ENCODE measurements at places on chromosomes 6 and 20.

DNA sequence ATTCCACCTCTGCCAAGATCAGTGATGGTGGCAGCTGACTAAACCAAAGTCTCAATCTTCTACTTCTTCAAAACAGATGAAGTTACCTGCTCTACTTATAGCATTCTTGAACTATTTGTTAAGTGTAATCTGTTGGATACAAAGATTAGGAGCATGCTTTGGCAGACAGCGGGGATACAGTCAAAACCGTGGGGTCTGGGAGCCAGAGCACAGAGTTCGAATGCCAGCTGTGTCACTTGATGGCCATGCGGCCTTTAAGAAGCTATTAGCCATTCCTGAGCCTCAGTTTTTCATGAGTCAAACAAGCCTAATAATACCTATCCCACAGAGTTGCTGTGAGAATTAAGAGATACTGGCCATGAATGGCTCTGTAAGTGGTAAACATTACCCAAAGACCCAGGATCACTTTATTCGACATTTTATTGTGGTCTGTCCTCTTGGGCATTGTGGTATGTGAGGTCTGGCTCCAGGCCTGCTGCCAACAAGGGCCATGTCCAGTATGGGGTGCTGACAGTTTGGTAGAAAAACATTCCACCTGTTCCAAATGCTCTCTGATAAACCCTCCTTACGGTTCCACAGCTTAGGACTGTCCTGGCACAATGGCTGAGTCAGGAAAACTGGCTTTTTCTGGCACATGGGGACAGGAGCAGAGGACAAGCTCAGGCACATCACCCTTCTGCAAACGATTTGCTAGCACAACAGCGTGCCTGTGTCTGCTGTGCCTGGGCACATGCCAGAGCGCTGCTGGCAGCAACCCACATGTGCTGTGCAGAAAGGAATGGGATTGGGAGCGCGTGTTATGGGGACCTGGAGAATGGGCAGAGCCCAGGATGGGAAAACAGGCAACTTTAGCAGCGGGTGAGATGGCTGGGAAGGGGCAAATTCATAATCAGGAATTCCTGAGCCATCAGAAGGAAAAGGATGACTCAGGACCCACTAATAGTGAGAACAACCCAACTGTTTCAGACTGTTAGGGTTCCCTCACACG is 15.7 kb upstream of the FAM83C start:
- DNase-seq, result no peak

- no peak for DNase-seq
These were observed 24.4 kb downstream of the MARCKS start for GRCh38 chr6:113881478-113881980.

DNA sequence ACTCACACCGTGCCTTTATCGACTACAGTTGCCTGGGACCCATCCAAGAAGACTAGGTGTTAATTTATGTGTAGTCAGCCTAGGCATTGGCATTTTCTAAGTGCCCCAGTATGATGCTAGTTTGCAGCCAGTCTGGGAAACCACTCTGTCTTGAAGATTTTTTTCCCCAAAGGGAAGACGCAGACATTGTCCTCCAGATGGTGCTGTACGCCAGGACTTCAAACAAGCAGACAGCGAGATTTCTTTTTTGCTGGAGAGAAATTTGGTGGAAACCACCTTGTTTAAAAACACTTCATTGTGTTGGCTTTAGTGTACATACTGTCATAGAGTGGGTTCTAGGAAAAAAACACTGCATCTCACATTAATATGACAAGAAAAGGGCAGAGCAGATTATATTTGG is 30.0 kb downstream of the ALDH5A1 start:
- DNase-seq, result no peak

DNA sequence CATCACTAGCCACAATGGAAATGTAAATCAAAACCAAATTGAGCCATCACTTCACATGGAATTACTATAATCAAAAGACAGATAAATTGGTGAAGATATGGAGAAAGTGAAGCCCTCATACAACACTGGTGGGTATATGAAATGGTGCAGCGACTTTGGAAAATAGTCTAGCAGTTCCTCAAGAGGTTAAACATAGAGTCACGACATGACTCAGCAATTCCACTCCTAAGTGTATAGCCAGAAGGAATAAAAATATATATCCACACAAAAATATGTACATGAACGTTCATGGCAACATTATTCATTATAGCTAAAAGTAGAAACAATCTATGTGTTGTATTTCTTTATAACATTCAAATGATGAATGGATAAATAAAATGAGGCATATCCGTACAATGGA is 33.1 kb upstream of the SH3BGRL2 start:
- DNase-seq, result no peak

GRCh38 chr6:90401933-90402830 is 105.5 kb upstream of the BACH2 start:
- peak; percentile 4 for DNase-seq

- DNase-seq, result no peak
These were observed 35.0 kb downstream of the AKIRIN2 start for GRCh38 chr6:87667032-87667431.

DNA sequence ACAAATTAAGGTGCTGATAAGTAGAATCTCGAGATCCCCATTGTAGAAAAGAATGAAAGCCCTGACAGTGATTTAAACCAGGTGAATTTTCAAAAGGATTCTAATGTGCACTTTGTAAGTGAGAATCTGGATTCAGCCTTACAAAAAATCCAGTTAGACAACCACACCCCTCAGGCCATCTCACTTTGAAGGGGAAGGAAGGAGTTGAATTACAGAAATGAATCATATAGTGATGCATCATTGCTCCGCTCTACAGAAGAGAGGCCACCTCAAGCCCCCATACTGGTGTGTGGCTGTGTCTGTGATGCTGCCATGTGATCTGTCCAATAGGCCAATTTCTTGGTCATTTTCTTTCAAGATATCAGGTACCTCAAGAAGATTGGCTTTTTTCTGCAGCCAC is 85.5 kb upstream of the NT5E start:
- no peak for DNase-seq

GRCh38 chr6:142942238-142942637 is 2.7 kb downstream of the HIVEP2 start:
- no peak for DNase-seq

GRCh38 chr20:1010659-1011058 is 8.5 kb upstream of the RSPO4 start:
- DNase-seq, result no peak

GRCh38 chr6:40054602-40055001 is 120.3 kb upstream of the MOCS1 start:
- DNase-seq, result no peak

DNA sequence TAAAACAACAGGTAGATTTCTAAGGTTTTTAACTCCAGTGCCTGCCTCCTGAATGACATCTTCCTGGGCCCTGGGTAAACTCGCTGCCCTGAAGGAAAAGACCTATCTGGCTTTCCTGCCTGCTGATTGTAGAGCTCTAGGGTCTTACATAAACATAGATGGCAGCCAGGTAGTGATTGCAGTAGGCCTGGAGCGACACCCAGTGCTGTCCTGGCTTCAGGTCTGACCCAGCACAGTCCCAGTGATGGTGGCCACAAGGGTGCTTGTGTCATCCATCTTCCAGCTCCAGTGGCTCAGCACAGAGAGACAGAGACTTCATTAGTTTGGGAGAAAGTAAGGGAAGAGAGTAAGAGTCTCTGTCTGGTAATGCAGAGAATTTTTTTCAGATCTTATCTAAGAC is 542.9 kb upstream of the IMPG1 start:
- DNase-seq, result no peak

- DNase-seq, result no peak
These were observed 29.4 kb downstream of the MDGA1 start for GRCh38 chr6:37668251-37668650.

GRCh38 chr6:37188962-37189510 is 19.1 kb downstream of the PIM1 start:
- no peak for DNase-seq

GRCh38 chr6:34246563-34247391 is 2.0 kb downstream of the SMIM29 start:
- DNase-seq, result no peak

DNA sequence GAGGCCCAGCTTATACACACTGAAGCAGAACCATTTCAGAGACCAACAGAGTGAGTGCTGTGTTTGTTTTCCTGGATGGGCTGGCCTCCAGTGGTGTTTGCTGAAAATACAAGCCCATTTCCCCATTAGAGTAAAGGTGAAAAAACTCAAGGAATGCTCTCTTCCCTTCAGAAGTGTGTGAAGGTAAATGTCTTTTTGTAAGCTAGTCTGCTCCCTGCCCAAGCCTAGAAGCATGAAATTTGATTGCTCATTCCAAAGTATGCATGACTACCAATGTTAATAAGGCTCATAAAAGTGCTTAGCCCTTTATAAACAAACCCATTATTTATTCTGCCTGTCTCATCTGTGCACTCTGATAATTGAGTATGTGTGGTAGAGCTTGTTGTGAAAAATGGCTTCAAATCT is 59.1 kb downstream of the ADGRF1 start:
- DNase-seq, result no peak

GRCh38 chr20:35030136-35030535 is 62.5 kb downstream of the TRPC4AP start:
- no peak for DNase-seq

DNA sequence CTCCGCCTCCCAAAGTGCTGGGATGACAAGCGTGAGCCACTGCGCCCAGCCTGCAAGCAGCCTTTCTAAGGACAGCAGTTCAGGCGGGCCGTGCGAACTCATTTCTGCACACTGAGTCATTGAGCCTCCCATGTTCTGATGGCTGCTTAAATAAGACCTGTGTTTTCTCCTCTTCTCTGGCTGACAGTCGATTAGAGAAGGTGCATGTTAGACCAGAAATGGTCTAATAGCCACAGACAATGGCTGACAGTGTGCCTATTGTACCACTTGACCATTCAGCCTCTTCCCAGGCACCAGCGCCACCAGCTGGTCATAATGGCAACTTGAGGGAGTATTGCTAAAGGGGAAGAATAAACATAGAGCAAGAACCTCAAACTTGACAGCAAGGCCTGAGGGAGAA is 6.2 kb downstream of the CST11 start:
- no peak for DNase-seq

DNA sequence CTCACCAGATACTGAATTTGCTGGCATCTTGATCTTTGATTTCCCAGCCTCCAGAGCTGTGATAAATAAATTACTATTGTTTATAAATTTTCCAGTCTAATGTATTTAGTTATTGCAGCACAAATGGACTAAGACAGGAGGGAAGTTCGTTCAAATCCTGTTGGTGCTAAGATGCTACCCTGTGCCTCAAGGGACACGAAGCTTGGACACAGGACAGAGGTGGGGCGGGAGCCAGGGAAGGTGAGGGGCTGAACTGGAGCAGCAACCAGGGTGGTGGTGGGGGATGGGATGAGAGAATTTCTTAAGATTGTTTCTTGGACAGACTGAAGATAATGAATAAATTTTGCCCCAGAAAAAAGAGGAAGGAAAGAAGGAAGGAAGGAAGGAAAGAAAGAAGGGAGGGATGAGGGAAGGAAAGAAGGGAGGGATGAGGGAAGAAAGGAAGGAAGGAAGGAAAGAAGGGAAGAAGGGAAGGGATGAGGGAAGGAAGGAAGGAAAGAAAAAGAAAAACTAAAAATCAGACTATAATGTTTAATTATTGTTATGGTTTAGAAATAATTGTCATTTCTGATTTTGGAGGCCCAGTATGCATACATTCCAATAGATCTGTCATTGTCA is 127.2 kb downstream of the CDC5L start:
- DNase-seq, result no peak

GRCh38 chr6:26660000-26660361 is 435 bp upstream of the ZNF322 start:
- no peak for DNase-seq

GRCh38 chr20:56795492-56795891 is 166.4 kb downstream of the TFAP2C start:
- DNase-seq, result no peak

GRCh38 chr20:4050203-4050980 is 35.0 kb upstream of the RNF24 start:
- no peak for DNase-seq

DNA sequence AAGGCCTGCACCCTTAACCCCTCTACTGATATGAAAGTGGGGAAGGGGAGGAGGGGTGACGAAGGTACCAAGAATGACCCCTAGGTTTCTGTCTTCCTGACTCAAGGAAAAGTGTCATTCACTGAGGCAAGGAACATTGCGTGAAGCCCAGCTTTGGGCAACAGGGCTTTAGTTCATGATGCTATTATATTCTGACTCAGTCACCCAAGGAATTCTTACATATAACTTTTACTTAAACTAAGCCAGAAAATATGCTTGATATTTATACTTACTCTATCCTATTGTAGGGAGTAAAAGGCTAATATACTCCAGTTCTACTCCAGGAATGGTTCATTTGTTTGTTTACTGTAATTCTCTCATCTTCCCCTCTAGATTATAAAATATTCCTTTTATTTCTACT is 60.5 kb downstream of the DOP1A start:
- DNase-seq, result no peak

GRCh38 chr6:35706468-35706867 is 17.8 kb upstream of the FKBP5 start:
- no peak for DNase-seq

GRCh38 chr6:122788663-122789181 is 336 bp upstream of the SMPDL3A start:
- DNase-seq, result no peak

DNA sequence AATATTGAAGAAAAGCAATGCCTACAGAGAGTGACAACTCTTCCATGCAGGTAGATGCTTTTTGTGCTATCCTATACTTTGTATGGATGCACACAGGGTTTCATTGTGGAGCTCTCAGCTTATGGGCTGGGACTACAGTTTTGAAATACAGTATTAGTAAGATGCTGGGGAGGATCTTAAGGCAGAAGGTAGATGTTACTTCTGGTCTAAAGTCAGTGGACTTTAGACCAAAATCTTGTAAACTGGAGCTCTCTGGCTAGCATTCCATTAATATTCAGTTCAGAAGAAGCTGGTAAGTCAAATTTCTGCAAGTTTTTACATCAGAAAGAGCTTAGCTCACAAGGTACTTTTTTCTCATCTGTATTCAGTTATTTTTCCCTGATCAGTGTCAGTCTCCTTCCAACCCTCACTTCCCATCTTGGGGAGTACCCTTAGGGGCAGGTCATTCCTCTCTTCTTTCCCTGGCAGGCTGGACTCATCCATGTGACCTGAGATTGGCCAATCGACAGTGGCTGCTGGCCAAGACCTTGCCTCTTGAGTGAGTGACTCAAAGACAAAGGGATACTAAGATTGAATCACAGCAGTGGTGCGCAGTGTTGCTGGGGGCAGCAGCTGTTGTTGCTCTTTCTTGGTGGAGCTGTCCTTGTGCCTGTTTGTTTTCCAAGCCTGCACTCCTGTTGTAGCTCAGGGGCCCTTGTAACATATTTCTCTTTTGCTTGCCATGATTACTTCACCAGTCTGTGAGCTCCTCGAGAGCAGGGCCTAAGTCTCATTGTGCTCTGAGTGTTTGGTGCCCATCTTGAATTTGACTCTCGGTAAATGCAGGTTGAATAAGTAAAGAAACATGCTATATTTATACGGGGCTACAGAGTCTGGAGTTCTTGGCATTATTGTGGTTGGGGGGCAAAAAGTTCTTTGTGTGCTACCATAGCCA is 2.8 kb upstream of the PHF20 start:
- no peak for DNase-seq

- no peak for DNase-seq
These were observed 163.7 kb downstream of the RALGAPA2 start for GRCh38 chr20:20548527-20549266.

DNA sequence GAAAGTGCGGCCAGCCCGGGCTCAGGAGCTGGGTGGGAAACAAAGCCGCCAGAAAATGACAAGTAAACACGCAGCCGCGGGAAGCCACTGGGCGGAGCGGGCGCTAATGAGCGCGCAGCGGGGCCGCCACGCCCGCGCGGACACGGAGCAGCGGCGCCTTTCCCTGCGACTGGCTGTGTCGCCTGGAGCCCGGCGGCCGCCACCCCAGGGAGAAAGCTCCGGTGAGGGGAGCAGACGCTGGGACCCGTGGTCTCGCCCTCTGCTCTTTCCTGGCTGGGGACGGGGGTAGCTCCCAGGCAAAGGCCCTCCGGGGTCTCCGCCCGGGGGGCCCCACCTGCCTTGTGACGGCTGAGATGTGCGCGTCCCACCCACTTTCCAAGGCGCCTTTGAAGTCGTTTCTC is 54.9 kb downstream of the PRR18 start:
- no peak for DNase-seq
